Smooth muscle cell of the umbilical artery (primary cell): ENCODE measurements at places on chromosomes 13 and 19. TPM values are rescaled to one million over a fixed set of nuclear protein-coding genes. Genes with fewer than 3 reads are reported as not detected.

The CD209 gene
- not detected in 2 replicates for total RNA-seq

The ZNF726 gene
- total RNA-seq, result 1.2 and 2.1 TPM in 2 replicates

The CLDND2 gene
- not detected in 2 replicates for total RNA-seq

The URAD gene
- total RNA-seq, result not detected in 2 replicates

The NKG7 gene
- not detected in 2 replicates for total RNA-seq

The CYP2A6 gene
- 0.30 TPM in 1 of 2 replicates, not detected in the other for total RNA-seq

The TRAPPC2B gene
- 10.0 and 12.2 TPM in 2 replicates for total RNA-seq

The PDX1 gene
- not detected in 2 replicates for total RNA-seq

The SELENOW gene
- 124 and 232 TPM in 2 replicates for total RNA-seq

The ZNF772 gene
- 15.7 and 17.4 TPM in 2 replicates for total RNA-seq

The BLOC1S3 gene
- 5.5 and 7.4 TPM in 2 replicates for total RNA-seq

The ZNF575 gene
- 0.09 and 0.30 TPM in 2 replicates for total RNA-seq

The SLC7A10 gene
- not detected in 2 replicates for total RNA-seq

The VSIG10L gene
- total RNA-seq, result 0.89 and 1.4 TPM in 2 replicates

The OR7C1 gene
- total RNA-seq, result not detected in 2 replicates

The PCDH9 gene
- total RNA-seq, result 2.6 and 3.6 TPM in 2 replicates

The NLRP4 gene
- not detected in 2 replicates for total RNA-seq

The CTXN1 gene
- total RNA-seq, result 2.1 and 9.5 TPM in 2 replicates

The ZNF628 gene
- total RNA-seq, result 1.5 and 3.0 TPM in 2 replicates

The CYP2A13 gene
- total RNA-seq, result not detected in 2 replicates

The RDH8 gene
- not detected in 2 replicates for total RNA-seq

The MIR17HG gene
- 6.4 and 7.1 TPM in 2 replicates for total RNA-seq

The ZNF264 gene
- 35.6 and 51.0 TPM in 2 replicates for total RNA-seq

The CEACAM16 gene
- total RNA-seq, result not detected in 2 replicates

The SIGLEC8 gene
- not detected in 2 replicates for total RNA-seq

The SCEL gene
- total RNA-seq, result not detected in 2 replicates

The SLC10A2 gene
- total RNA-seq, result not detected in 2 replicates

The DENND1C gene
- not detected in 2 replicates for total RNA-seq

The PRKD2 gene
- 11.0 and 28.1 TPM in 2 replicates for total RNA-seq

The BRME1 gene
- under 0.01 and 0.37 TPM in 2 replicates for total RNA-seq

The PIBF1 gene
- total RNA-seq, result 25.8 and 31.0 TPM in 2 replicates

The TPRX2 gene
- total RNA-seq, result not detected in 2 replicates

The ATP4A gene
- not detected in 2 replicates for total RNA-seq

The FCER2 gene
- total RNA-seq, result not detected in 2 replicates

The GPC6 gene
- total RNA-seq, result 139 and 333 TPM in 2 replicates

The PALM3 gene
- 0.30 and 0.92 TPM in 2 replicates for total RNA-seq

The TUBB4A gene
- total RNA-seq, result 0.60 TPM in 1 of 2 replicates, not detected in the other

The ZNF93 gene
- total RNA-seq, result 7.1 and 10.7 TPM in 2 replicates

The LGALS4 gene
- not detected in 2 replicates for total RNA-seq

The TMEM150B gene
- not detected in 2 replicates for total RNA-seq
